ENCODE measurements at places on chromosomes 12 and 14.

GRCh38 chr12:21221778-21222177 is 90.8 kb downstream of the SLCO1B1 start:
- no peak for DNase-seq

GRCh38 chr14:31834616-31835015 is 242.5 kb upstream of the ARHGAP5 start:
- DNase-seq: no peak

- DNase-seq: peak; percentile 61
These were observed 9.4 kb upstream of the KRT74 start for GRCh38 chr12:52582971-52583456.

GRCh38 chr12:39239490-39240486 is 203.1 kb downstream of the KIF21A start:
- no peak for DNase-seq

- peak; percentile 20 for DNase-seq
These were observed 51.9 kb upstream of the CISTR start for GRCh38 chr12:53803703-53804102.

GRCh38 chr14:34348592-34348991 is 113.4 kb downstream of the SPTSSA start:
- DNase-seq: no peak

- no peak for DNase-seq
These were observed 223.5 kb upstream of the CAND1 start for GRCh38 chr12:67045650-67046049.

GRCh38 chr14:77580964-77581505 is 35.4 kb downstream of the SPTLC2 start:
- no peak for DNase-seq

GRCh38 chr12:24172031-24172772 is 222.7 kb upstream of the SOX5 start:
- DNase-seq: no peak

Measured in NB4 (cell line).